ENCODE measurements at places on chromosomes 16 and 17.

GRCh38 chr17:2898255-2898926 is 102.2 kb downstream of the RAP1GAP2 start:
- no peak for DNase-seq

- no peak for DNase-seq
Measured at GRCh38 chr17:44164476-44164875, 6.0 kb upstream of the ASB16 start.

- DNase-seq, result no peak
Measured at GRCh38 chr17:78986048-78986648, 6.4 kb upstream of the LGALS3BP start.

- no peak for DNase-seq
Measured at GRCh38 chr17:82217530-82218204, 5.0 kb upstream of the CCDC57 start.

DNA sequence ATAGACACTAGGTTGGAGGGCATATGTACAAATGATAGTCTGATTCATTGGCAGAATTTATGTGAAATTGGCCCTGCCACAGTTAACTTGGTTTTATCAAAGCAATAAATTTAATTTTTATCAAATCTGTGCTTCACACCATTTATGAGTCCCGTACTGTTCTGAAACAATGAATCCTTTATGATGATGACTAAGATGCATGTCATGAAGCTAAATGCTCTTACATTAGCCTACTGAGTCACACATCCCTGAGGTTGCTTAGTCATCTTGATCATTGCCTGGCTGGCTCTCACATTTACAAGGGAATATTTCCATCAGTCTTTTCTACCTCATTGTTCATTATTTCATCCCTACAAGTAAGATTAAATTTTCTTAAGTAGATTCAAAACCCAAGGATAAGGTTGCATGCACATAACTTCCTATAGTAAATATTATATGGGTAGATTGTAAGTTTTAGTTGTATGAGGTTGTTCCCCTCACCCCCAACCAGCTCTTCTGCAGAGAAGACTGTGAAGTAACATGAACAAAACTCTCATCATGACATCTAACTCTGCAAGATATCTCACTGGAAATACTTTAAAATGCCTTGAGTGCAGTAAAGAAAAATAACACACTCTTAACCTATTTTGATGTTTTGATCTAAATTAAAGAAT is 170.7 kb downstream of the CYB561 start:
- no peak for DNase-seq

DNA sequence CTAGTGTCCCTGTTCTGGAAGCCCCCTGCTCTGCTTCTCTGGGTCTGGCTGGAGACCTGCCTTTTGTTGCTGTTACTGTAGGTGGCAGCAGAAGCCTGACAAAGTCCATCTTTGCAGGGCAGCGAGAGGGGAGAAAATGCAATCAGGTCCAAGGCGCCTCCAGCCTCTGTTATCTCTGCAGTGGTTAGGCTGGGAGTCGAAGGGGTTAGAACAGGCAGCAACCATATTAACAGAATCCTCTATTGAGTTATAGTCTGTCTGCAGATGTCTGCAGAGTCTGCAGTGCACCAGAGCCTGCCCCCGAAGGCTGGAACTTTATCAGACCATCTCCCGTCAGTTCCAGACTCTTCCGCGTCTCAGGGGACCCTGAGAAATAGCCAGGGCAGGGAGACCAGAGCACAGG is 404.9 kb upstream of the EEF2KMT start:
- DNase-seq, result peak; percentile 82

DNA sequence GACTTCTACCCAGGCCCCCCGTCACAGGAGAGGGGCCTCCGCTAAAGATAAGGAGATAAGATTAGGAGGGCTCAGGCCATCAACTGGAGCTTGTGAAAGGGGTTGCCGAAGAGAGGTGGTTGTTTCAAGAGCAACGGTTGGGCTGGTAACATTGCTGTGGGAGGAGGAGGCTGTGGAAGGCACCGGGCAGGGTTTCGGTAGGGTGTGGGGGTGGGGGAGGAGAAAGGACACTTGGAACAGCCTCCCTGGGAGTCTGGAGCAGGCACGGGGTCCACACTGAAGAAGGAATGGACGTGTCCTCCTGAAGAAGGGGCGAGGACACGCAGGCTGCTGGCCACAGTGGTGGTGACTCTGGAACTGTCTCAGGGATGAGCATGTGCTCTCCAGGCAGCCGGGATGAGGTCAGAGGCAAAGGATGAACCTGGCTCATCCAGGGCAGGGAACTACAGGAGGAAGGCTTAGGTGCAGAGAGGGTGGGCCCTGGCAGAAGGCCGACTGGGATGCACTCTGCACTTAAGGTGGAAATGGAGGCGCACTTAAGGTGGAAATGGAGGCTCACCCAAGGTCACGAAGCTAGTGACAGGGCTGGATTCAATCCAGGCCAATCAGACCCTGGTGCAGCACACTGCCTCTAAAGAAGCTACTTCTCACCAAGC is 1.2 kb upstream of the EPX start:
- no peak for DNase-seq

DNA sequence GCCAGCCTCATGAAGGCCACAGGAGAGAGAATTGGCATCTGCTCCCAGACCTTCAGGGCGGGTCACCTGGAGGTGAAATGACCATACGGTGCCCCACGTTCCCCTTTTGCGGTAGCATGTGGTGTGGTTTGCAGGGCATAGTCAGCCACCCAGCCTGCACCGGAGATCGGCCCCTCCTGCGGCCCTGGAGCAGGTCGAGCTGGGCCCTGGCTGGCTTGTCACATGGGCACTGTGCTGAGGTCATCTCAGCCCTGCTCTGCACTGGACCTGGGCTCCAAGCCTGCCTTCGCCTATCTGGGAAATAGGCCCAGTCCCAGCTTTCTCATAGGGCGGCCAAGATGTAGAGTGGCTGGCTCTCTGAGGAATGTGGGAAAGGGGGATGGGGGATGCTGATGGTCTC is 16.2 kb downstream of the GSE1 start:
- DNase-seq, result no peak

GRCh38 chr17:68576811-68577496 is 24.2 kb downstream of the FAM20A start:
- DNase-seq, result no peak

- DNase-seq, result no peak
Measured at GRCh38 chr16:52465711-52466267, 81.2 kb downstream of the TOX3 start.

- DNase-seq, result no peak
Measured at GRCh38 chr16:67311607-67312488, 14.7 kb downstream of the KCTD19 start.

- no peak for DNase-seq
Measured at GRCh38 chr17:72411124-72411563, 290.3 kb downstream of the SOX9 start.

GRCh38 chr17:38539386-38539785 is 66.4 kb downstream of the SRCIN1 start:
- DNase-seq, result no peak

GRCh38 chr17:62611728-62612127 is 15.7 kb upstream of the MRC2 start:
- DNase-seq, result no peak

DNA sequence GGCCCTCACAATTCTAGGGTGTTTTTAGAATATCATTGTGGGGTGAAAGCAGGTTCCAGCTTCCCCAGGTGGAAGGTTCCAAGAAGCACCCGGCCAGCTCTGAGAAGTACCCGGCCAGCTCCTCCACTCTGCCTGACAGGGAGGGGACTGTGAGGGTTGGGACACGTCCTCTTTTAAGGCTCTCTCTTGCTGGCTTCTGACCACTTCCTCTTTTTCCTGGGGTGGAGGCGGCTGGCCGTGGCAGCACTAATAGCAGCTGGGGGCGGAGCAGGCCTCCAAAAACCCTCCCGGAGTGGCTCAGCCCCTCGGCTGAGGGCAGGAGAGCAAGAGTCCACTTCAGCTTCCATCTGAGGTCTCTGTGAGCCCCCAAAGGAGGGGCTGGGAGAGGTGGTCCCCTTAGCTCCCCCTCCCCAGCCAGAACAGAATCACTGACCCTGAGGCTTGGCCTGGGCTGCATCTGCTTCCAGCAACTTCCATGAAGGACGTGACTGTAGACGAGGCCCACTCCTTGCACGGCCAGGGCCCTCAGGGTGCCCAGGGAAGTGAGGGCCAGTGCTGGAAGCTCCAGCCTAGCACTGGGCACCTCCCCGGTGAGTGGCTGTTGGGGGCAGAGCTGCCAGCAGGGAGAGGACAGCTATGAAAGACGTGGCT is 26.7 kb upstream of the PLCG2 start:
- no peak for DNase-seq

GRCh38 chr16:75660726-75661302 is 13.2 kb downstream of the TERF2IP start:
- DNase-seq, result no peak

DNA sequence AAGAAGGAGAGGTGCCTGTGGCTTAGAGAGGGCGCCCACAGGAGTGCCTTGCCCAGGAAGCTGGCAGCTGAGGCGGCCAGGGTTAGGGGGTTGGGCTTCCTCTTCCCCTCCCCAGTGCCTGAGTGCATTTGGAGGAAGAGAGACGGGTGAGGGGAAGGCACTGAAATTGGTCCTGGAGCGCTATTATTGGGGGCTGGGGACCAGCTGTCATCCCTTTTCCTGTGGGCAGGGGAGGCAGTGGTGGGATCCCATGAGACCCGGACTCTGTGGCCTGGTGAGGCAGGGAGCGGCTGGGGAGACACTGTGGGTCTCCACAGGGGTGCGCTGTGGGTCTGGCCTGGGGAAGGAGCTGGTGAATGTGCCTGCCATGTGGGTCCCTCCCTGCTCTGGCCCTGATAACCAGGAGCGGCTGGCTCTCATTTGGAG is 259.7 kb downstream of the SEC14L1 start:
- peak; percentile 59 for DNase-seq

GRCh38 chr17:80991645-80992076 is at the start of gene CHMP6:
TSS of gene CHMP6 (plus strand) at chr17:80991841. CDS start at chr17:80991919, 78 bp downstream.
- DNase-seq, result peak; percentile 89

- no peak for DNase-seq
Measured at GRCh38 chr16:68074850-68075555, 10.2 kb upstream of the NFATC3 start.

DNA sequence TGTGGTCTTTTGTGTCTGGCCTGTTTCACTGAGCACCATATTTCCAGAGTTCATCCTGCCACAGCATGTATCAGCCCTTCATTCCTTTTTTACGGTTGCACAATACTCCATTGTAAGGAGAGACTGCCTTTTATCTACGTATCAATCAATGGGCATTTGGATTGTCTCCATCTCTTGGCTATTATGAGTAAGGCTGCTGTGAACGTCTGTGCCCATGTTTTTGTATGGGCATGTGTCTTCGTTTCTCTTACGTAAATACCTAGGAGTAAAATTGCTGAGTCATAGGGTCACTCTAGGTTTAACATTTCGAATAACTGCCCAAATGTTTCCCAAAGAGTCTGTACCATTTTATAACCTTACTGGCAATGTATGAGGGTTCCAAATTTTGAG is 202.8 kb upstream of the FOXF1 start:
- no peak for DNase-seq

DNA sequence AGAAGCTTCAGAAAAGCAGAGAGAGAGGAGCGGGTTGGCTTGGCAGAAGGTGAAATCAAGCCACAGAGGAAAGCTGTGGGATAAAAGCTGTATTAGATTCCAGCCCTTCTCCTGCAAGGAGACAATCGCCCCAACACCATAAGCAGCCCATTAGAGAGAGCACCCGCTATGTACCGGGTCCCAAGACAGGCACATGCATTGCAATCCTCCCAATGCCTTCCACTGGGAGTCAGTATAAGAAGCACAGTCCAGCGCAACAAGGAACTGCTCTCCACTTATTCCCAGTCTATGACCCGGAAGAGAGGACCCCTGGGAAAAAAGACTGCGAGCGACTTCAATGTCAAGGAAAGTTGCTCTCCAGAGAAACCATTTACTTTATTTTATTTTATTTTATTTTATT is 43.8 kb downstream of the NOG start:
- no peak for DNase-seq

DNA sequence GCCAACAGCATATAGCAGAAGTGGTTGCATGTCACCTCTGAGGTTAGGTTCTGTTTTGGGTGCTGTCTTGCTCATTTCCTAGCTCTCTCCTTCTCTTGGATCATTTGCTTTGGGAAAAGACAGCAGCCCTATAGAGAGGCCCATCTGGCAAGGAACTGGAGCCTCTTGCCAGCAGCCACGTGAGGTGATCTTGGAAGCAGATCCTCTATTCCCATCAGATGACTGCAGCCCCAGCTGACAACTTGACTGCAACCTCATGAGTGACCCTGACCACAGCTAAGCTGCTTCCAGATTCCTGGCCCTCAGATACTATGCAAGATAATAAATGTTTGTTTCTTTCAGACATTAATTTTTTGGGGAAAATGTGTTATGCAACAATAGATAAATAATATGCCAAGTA is 213.3 kb upstream of the HS3ST4 start:
- no peak for DNase-seq

DNA sequence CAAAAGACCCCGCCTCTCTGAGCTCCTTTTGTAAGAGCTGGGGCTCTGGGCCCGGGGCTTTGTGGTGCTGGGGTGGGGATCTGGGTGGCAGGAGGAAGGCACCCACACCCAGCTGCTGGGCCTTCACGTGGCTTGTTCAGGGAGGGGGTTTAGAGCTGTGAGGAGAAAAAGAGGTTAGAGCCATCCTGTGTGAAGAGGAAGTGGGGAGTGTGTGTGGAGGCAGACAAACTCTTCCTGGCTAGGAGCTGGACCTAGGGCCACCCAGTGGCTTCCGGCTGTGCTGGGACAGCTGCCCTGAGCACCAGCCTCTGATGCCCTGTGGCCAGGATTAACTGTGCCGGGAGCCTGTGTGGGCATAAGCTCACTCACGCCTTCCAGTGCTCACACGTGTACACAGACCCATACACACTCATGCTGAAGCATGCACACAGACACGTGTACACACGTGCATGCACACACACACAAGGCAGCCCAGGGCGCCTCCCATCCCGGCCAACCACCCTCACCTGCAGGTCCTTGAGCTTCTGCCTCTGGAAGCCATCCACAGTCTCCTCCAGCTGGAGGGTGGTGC is 7.4 kb downstream of the CIBAR2 start:
- DNase-seq, result no peak

DNA sequence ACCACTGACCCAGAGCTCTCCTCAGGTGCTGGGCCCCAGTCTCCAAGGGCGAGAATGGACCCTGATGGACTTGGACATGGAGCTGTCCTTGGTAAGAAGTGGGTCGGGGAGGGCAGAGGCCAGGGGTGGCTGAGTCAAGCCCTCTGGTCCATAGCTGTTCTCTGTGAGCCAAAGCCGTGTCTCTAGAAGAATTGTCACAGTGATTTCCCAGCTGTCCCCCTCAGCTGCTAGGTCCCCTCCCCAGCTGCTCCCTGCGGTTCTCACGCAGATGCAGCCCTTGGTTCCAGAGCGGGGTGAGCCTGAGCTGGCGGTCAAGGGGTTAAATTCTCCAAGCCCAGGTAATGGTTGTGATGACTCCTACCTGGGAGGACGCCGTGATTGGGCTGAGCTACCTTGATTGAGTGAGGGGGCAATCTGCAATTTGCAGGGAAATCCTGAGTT is 1.3 kb upstream of the NOL3 start:
- no peak for DNase-seq

- no peak for DNase-seq
Measured at GRCh38 chr17:43750153-43750552, 8.4 kb downstream of the SOST start.
